Adrenal gland (tissue), 19 donors: ENCODE measurements at places on chromosomes 1 and 21. TPM values are rescaled to one million over a fixed set of nuclear protein-coding genes. Genes with fewer than 3 reads are reported as not detected.

DNA sequence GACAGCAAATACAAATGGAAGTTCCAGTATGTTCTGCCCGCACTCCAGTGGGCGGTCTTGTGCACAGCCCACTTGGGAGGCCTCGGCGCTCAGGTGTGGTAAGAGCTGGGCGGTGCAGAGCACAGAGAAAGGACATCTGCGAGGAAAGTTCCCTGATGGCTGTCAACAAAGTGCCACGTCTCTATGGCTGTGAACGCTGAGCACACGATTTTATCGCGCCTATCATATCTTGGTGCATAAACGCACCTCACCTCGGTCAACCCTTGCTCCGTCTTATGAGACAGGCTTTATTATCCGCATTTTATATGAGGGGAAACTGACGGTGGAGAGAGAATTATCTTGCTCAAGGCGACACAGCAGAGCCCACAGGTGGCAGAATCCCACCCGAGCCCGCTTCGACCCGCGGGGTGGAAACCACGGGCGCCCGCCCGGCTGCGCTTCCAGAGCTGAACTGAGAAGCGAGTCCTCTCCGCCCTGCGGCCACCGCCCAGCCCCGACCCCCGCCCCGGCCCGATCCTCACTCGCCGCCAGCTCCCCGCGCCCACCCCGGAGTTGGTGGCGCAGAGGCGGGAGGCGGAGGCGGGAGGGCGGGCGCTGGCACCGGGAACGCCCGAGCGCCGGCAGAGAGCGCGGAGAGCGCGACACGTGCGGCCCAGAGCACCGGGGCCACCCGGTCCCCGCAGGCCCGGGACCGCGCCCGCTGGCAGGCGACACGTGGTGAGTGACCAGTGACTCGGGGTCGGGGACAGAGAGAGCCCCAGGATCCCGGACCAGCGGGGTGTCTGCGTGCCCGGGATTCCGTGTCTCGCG, at the start of gene IL12RB2:
Gene IL12RB2, plus strand, starts transcription at position 623 of the 810 bp plus-strand sequence. CDS start 12,496 bp downstream, outside the sequence.
- no peak for DNase-seq

- no peak for DNase-seq
Observed at GRCh38 chr1:231763456-231763855, 136.9 kb downstream of the DISC1 start.

DNA sequence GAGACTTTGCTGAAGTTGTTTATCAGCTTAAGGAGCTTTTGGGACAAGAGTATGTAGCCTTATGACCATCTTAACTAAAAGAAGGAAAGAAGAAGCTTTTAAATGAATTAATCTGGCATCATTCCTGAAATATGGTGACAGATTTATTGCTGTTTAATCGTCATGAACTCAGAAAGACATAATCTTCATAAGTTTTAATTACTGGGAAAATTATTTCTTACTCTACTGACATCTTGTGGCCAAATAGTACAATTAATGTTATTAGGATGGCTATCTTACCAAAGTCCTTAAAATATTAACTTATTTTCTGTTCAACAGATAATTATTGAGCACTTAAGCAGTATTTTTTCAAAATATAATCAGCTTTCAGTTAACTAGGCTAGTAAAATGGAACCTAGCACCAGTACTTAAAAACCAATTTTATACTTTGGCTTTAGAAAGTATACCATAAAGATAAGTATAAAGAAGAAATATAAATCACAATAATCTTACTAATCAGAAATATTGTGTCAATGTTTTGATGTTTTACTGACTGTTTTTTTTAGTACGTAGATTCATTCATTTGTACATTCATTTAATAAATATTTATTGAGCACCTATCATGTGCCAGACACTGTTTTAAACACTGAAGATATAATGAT, 34.7 kb upstream of the GPR25 start:
- DNase-seq = no peak

- DNase-seq = no peak
Observed at GRCh38 chr1:154342132-154342531, 16.8 kb downstream of the ATP8B2 start.

DNA sequence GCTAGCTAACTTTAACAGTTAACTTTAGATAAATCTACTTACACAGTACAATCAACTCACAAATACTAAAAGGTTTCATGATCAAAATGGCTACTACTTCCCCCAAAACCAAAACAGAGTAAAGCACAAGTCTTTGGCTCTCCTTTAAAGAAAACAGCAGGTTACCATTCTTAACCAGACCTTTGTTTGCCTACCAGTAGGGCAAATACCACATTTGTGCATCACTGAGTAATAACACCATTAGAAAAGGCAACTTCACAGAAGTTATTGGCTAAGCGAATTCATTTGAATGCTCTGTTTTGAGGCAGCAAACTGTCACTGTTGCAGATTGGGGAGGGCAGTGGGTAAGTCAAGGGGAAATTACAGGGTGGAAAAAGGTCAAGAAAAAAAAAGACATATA, 17.3 kb upstream of the SERPINC1 start:
- no peak for DNase-seq

- DNase-seq = no peak
Observed at GRCh38 chr1:150596976-150597375, 17.6 kb upstream of the MCL1 start.

Gene TNFRSF4
- 1.1 TPM for total RNA-seq

Gene C1orf87
- total RNA-seq = not detected

Gene OPTC
- total RNA-seq = not detected

Gene SLC45A3
- 10.7 TPM for total RNA-seq

Gene S100A8
- total RNA-seq = 17.1 TPM

Gene PDPN
- 1.2 TPM for total RNA-seq

Gene NVL
- total RNA-seq = 13.6 TPM

Gene DPT
- total RNA-seq = 20.8 TPM
